PC-9 (cell line): ENCODE measurements at places on chromosomes 16 and 17. TPM values are rescaled to one million over a fixed set of nuclear protein-coding genes. Genes with fewer than 3 reads are reported as not detected.

The CRHR1 gene
- total RNA-seq = not detected in 2 replicates

The SHISA9 gene
- total RNA-seq = 64.5 and 80.5 TPM in 2 replicates

The SPATA22 gene
- total RNA-seq = not detected in 2 replicates

The CTF1 gene
- total RNA-seq = 11.6 and 17.0 TPM in 2 replicates

The TNFRSF13B gene
- not detected in 2 replicates for total RNA-seq

The DPEP1 gene
- total RNA-seq = not detected in 2 replicates

The ST6GALNAC2 gene
- 15.5 and 18.7 TPM in 2 replicates for total RNA-seq

DNA sequence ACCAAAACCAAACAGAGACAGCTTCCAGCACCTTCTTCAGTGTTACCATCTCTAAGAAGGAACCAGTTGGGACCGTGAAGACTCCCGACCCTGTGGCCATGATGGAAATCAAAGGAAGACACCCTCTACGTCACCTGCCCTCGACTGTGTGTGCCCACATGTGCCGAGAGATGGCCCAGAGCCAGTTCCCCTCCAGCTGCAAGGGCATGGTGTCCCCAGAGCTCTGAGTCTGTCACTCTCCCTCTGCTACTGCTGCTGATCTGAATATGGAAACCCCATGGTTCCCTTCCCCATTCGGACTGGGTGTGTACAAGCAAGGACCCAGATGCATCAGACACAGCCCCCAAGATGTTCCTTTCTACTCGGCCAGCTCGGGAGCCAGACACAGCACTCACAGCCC, 76.4 kb downstream of the SOCS1 start:
- no peak for DNase-seq

GRCh38 chr17:9763643-9764042, 27.7 kb downstream of the DHRS7C start:
- no peak for DNase-seq

DNA sequence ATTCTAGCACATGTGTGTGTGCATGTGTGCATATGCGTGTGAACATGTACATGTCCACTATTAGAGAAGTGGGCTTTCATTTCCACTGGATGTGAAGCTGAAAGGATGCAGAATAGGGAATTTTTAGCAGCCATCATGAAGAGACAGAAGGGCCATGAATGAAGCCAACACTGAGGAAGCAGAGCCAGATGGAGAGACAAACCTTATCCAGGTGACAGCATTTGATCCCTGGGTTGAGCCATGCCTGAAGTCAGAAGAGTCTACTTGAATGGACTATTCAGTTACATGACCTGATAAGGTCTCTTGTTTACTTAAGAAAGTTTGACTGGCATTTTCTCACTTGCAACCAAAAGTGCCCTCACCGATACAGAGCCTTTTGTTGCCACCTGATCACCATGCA, 88.4 kb downstream of the ASIC2 start:
- DNase-seq = no peak

- no peak for DNase-seq
These were observed 38.6 kb downstream of the CPNE2 start for GRCh38 chr16:57130950-57131321.

DNA sequence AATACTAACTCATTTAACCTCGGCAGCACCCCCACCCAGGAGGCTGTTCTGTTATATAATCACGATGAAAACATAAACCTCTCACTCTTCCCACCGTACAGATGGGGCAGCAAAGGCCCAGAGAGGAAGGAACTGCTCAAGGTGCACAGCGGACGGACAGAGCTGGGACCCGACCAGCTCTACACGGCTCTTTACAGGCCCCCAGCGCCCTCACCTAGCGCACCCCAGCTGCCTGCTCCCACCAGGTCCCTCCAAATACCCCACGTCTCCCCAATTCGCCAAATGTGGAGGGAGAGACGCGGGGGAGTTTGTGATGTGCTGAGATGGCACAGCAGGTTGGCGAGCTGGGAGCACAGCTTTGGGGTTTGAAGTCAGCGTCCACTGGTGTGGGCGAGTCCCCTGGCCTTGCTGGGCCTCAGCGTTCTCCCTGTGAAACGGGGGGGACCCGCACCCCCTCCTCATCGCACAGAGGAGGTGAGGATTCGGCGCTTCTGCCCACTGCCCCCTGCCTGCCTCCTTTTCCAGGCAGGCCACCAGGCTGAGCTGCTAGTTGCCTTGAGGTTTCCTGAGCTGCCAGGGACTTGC, 54.1 kb downstream of the CBFA2T3 start:
- DNase-seq = no peak

GRCh38 chr17:348692-349425, 3.7 kb downstream of the RPH3AL start:
- DNase-seq = no peak

DNA sequence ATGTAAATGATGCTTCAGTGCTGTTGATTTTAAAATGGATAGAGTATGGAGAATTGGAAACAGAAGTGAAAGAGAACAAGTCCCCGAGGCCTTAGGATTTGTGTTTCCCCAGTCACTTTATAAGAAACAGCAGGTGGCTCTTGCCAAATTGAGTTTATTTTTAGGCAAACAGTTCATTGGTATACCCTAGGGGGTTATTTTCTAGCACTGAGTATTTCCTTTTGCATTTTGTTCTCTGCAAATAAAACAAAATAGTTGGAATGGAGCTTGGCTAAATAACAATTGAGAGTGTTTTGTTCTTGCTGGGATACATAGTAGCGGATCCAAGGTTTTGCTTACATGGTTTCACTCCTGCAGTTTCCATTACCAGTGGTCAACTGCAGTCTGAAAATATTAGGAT, 591.1 kb upstream of the C16orf82 start:
- no peak for DNase-seq

DNA sequence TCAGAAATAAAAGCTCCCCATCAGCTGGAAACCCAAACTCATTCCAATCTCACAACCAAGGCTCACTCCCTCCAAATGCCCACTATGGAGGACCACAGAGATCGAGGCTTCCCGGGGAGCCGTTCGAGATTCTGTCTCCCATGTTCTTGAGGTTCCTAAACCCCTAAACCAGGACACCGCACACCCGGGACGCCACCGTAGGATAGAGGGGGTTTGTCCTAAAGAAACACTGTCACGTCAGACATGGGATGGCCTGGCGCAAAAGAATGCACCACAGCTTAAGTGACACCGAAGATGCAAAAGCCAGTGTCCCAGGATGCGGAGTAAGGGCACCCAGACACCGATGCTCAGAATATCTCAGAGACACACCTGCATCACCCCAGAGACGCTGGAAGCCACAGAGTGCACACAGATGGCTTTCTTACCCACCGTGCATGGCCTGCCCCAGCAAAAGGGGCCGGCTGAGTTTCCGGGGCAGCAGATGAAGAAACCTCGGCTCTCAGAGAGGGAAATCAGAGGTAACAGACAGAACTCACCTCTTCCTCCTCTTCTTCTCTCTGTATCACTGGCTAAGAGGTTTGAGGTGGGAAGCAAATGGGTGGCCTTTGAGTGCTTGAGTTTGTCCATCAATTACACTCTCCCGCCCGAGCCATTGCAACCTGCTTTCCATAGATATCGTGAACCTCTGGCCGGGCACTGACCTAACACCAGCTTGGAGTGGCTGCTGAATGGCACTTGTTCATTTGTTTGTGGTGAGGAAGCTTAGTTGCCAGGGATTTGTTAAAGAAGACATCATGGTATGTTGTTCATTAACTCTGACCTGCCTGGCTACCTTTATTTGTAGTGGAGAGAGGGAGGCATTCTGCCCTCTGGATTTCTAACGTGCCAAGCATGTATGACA, 65.1 kb upstream of the TNRC6C start:
- DNase-seq = no peak

DNA sequence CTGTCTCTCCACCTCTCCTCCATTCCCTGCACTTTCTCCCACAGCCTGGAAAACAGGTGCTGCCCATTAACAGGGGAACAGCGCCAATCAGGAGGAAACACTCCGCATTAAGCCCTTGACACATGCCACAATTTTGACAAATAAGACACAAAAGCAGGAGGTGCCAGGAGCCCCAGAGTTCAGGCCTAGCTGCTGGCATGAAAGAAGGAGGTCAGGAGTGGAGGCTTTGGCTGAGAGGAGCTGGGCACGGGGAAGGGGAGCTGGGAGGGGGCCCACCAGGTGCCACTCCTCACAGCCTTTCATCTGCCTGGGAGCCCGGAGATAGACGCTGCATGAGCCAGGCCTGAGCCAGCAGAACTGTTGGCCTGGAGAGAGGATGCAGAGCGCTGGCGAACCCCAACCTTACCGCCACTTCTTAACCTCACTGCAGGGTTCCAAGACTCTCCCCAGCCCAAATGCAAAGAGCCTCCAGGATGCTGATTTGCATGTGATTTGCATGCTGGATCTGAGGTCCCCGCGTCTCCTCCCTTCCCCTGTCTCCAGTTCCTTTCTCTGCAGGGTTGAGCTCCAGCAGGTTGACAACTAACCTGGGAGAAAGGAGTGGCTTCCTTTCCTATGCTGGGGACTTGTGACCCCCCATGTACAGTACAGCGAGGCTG, 139.8 kb upstream of the SDK2 start:
- DNase-seq = peak; percentile 12

GRCh38 chr17:47286198-47286914, 32.7 kb downstream of the ITGB3 start:
- DNase-seq = no peak

- no peak for DNase-seq
These were observed 34.4 kb upstream of the SLC39A11 start for GRCh38 chr17:73126716-73127473.

GRCh38 chr17:40179923-40180659, 2.8 kb downstream of the RAPGEFL1 start:
- no peak for DNase-seq

DNA sequence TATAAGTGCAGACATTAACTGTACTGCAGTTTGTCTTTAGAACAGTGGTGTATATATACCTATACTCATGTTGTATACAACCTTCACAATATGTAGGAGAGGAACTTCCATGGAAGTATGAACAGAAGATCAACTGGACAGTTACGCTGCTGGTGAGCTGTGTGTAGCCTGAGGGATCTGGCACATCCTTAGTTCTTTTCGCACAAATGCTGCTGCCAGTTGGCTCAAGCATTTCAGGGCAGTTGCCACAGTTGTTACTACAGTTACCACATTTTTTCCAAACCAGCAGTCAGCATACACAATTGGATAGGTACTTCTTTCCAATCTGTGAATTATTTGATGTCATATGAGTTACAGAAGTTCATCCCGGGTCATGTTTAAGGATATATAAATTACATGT, 539.6 kb upstream of the HSBP1 start:
- DNase-seq = no peak

DNA sequence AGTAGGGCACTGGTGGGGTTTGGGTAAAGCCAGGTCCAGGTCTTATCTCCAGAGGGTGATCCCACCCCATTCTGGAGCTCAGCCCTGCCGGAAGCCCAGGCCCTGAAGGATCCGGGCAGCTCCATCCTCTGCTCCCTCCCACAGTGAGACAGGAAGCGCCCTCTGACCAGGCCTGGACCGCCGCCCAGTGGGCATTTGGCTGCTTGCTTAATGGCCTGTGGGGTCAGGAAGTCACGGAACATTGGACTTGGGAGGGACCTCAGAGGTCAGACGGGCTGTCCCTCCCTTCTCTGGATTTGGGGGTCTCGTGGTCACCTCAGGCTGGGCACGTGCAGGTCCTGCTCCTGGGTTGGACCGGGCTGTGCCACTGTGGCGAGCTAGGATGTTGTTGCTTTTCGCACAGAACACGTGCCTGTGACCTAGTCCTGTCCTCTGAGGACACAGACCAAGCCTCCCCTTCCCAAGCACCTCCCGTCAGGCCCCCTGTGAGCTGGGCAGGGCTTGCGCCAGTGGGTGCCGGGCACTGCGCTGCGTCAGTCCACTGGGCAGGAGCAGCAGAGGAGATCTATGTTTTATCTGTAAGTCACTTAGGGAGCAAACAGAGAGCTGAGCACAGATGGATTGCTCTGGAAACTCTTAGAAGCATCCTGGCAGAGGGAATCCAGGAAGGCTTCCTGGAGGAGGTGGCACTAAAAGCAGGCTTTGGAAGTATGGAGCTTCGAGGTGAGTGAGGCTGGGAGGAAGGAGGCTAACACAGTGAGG, 49.4 kb upstream of the GSE1 start:
- no peak for DNase-seq

GRCh38 chr16:74107795-74108610, 188.6 kb upstream of the PSMD7 start:
- DNase-seq = peak; percentile 34

DNA sequence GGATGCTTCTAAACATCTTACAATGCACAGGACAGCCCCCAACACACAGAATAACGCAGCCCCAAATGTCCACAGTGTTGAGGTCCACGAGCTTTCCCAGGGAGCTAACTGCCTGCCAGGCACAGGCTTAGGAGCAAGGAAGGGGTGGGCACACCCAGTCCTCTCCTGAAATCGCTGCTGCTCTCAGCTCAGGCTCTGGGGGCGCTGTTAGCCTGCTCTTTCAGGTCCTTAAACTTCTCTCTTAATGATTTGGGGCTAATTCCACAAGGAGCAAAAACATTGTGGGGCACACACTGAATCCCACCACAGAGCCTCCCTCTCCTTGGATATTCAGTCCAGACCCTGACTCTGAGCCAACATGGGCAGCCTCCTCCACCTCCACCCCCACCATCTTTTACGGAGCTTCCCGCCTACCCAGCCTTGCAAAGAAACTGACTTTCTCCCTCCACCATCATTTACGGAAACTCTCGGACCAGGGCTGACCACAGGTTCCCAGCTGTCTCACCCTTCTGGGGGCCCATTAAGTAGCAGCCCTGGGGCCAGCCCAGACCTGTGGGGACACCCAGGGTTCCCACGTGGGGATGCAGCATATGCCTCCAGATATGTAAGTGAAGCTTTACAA, 1.1 kb downstream of the CD300H start:
- DNase-seq = peak; percentile 22

DNA sequence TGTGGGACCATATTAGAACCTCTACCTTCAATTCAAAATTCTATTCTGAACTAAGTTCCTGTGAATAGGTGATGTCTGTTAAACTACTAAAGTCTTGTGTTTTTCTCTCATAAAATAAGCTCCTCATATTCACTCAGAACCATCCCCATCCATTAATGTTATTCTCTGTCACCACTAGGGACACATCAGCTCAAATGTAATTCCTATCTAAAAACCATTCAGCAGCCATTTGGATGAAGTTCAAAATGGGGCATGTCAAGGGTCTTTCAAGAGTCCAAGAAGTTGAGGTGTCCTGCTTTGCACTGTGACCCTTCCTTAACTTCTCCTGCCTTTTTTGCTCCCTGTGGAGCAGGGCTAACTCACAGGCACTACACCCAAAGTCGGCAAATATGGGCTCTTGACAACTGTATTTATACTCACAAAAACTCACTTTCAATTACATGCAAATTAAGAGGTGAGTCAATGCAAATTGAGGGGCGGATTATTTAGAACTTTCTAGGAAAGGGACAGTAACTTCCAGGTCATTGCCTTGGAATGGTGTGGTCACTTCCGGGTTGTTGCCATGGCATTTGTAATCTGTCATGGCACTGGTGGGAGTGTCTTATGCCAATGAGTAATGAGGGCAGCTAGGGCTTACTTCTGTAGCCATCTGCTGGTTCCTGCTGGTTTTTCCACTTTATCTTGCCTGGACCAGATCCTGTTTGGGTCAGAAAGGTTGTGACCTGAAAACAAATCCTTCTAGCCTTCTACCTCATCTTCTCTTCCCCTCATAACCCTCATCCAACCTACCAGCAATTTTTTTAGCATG, 128.2 kb upstream of the COX10 start:
- no peak for DNase-seq

- no peak for DNase-seq
These were observed 164.2 kb downstream of the CNTNAP4 start for GRCh38 chr16:76441391-76441790.

GRCh38 chr17:39178536-39178935, 12.6 kb upstream of the ARL5C start:
- peak; percentile 35 for DNase-seq

GRCh38 chr17:32584792-32585191, 98.0 kb downstream of the CDK5R1 start:
- DNase-seq = no peak

- DNase-seq = no peak
These were observed 497 bp downstream of the BCL7C start for GRCh38 chr16:30893417-30893743.

- peak; percentile 50 for DNase-seq
These were observed at the start of gene BTBD17 for GRCh38 chr17:74361230-74362068. TSS of gene BTBD17 (minus strand) at chr17:74361868. CDS start at chr17:74361819, 49 bp downstream.
